ENCODE measurements at places on chromosomes 6 and 20. TPM values are rescaled to one million over a fixed set of nuclear protein-coding genes. Genes with fewer than 3 reads are reported as not detected.

Gene HLA-DQA2
- total RNA-seq = 4.9 TPM

Gene SEMG1
- total RNA-seq = not detected

Gene TFAP2C
- not detected for total RNA-seq

Gene DNAJC5
- total RNA-seq = 51.9 TPM

DNA sequence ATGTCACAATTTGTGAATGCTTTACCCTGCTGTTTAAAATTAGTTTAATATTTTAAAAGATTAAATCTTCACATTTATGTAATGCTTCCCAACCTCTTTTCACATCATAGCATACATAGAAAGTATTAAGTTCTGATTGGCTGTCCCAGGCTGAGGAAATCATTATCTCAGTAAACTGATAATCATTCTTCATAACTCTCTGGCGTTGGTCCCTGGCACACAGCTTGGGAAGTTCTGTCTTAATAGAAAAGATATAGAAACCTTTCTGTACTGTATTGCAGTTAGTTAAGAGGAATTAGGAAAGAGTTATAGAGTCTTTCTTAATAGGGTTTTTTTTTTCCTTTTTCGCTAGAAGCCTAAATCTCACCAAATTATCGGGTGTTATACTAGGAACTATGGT is 85.4 kb downstream of the CBFA2T2 start:
- H3K4me1 ChIP-seq = peaks cover 9% of the 10 kb centered on the region
- H3K36me3 ChIP-seq = peaks cover 1% of the 10 kb centered on the region
- H3K27ac ChIP-seq = no peak overlapping the region
- no peak overlapping the region for H3K4me3 ChIP-seq
- no peaks in the 10 kb centered on the region for H3K27me3 ChIP-seq

DNA sequence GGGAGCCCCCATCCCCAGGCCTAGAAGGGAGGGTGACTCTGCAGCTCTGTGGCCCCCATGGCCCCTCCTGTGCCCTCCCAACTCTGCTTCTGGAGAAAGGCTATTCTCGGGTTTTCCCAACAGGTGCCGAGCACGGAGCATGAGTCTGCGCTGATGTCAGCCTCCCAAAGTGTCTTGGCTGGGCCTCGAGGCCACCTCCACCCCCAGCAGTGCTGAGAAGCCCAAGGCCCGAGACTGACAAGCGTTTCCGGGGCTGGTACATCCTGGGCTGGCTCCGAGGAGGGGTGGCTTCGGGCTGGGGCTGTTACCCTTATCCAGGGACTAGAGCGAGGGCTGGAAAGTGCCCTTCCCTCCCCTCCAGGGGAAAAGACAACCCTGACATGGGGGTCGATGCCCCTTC is 60.2 kb upstream of the GATA5 start:
- no peaks in the 10 kb centered on the region for H3K27me3 ChIP-seq
- DNase-seq = no peak
- no peaks in the 10 kb centered on the region for H3K4me1 ChIP-seq
- no peak overlapping the region for H3K27ac ChIP-seq
- H3K36me3 ChIP-seq = no peaks in the 10 kb centered on the region

DNA sequence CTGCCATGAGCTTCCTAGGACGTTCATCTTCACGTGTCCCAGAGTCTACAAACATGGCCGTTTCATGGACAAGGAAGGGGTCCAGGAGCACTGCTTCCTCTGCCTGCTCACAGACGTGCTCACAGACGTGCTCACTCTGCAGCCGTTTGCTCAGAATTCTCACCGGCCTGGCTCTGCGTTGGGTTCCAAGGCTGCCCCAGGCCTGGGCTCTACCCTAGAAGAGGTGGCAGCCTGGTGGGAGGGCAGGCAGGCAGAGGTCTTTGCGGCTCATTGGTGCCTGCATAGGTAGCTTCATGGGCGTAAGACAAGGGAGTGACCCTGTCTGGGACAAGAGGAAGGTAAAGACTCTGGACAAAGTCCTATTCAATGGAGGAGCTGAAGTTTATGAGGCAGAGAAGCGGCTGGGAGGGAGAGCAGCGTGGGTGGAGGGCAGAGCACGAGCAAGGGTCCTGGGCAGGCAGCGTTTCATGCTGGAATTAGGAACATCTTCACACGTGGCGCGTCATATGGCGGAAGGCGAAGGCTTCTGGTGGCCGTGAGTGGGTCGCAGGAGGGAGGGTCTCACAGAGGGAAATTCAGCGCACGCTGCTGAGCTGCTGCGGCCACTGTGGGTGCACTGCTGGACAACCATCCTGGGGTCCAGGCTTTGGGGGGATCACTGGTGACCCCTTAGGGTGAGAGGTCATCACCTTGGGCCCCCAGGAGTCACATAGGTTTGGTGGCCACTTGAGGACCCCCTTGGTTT is 138.2 kb downstream of the PHACTR3 start:
- no peaks in the 10 kb centered on the region for H3K36me3 ChIP-seq
- no peak overlapping the region for H3K4me3 ChIP-seq
- no peaks in the 10 kb centered on the region for H3K27me3 ChIP-seq
- H3K4me1 ChIP-seq = no peaks in the 10 kb centered on the region
- no peak overlapping the region for H3K27ac ChIP-seq

DNA sequence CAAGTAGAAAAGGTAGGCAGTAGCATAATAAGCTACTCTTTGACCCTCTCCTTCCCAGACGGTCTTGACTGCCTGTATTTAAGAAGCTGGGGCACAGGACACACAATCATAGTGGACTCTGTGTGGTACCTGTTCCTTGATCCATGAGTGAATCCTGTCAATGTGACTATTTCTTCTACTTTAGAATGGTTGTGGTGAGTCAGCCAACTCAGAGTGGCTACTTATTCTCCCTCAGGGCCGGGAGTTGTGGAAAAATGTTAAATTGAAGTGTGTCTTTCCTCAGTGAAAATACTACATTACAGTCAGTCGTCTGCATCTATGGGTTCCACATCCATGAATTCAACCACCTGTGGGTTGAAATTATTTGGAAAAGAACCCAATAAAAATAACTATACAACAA is 30.8 kb upstream of the PREP start:
- no peaks in the 10 kb centered on the region for H3K27me3 ChIP-seq
- H3K4me1 ChIP-seq = peaks cover 13% of the 10 kb centered on the region
- peaks cover 11% of the 10 kb centered on the region for H3K36me3 ChIP-seq
- H3K4me3 ChIP-seq = no peak overlapping the region
- no peak overlapping the region for H3K27ac ChIP-seq
- no peak for DNase-seq

GRCh38 chr6:112231164-112231563 is 23.2 kb downstream of the LAMA4 start:
- no peak for DNase-seq
- H3K36me3 ChIP-seq = no peaks in the 10 kb centered on the region
- peaks cover 13% of the 10 kb centered on the region for H3K4me1 ChIP-seq
- no peak overlapping the region for H3K27ac ChIP-seq

GRCh38 chr20:50120935-50121693 is 8.2 kb upstream of the UBE2V1 start:
- no peaks in the 10 kb centered on the region for H3K27me3 ChIP-seq
- peak; percentile 71 for DNase-seq
- peaks cover 17% of the 10 kb centered on the region for H3K36me3 ChIP-seq

DNA sequence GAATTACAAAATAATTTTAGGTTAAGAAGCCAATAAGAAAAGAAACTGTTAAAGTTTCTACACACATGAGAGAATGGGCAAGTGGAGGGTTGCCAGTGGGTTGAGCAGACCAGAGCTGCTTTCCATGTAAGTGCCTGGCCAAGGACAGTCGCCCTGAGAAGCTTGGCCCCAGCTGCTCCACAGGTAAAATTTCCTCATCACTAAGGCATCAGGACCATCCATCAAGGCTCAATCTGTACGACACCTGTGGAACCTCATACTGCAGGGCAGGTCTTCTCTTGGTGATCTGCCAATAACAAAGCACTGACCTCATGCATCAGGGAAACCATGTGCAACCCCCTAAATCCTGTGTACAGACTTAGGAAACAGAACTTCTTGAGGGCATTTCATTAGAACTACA is 115.4 kb downstream of the INSM1 start:
- H3K4me1 ChIP-seq = peaks cover 2% of the 10 kb centered on the region
- H3K27me3 ChIP-seq = no peaks in the 10 kb centered on the region
- no peak for DNase-seq
- H3K36me3 ChIP-seq = peaks cover 3% of the 10 kb centered on the region

- peaks cover 4% of the 10 kb centered on the region for H3K27me3 ChIP-seq
- H3K4me3 ChIP-seq = no peak overlapping the region
- peak; percentile 77 for DNase-seq
- peaks cover 22% of the 10 kb centered on the region for H3K4me1 ChIP-seq
- no peak overlapping the region for H3K27ac ChIP-seq
Observed at GRCh38 chr20:51624157-51624731, 81.7 kb upstream of the NFATC2 start.

GRCh38 chr20:910132-910869 is 5.8 kb downstream of the ANGPT4 start:
- H3K36me3 ChIP-seq = no peaks in the 10 kb centered on the region
- peaks cover 9% of the 10 kb centered on the region for H3K27me3 ChIP-seq
- no peak for DNase-seq
- peaks cover under 1% of the 10 kb centered on the region for H3K4me1 ChIP-seq

GRCh38 chr6:79246891-79247290 is 12.4 kb upstream of the HMGN3 start:
- H3K27ac ChIP-seq = no peak overlapping the region
- H3K4me3 ChIP-seq = no peak overlapping the region
- no peaks in the 10 kb centered on the region for H3K36me3 ChIP-seq

- H3K27me3 ChIP-seq = peaks cover 59% of the 10 kb centered on the region
- no peaks in the 10 kb centered on the region for H3K36me3 ChIP-seq
- no peak overlapping the region for H3K27ac ChIP-seq
- H3K4me3 ChIP-seq = no peak overlapping the region
- H3K4me1 ChIP-seq = no peaks in the 10 kb centered on the region
Observed at GRCh38 chr6:41523915-41524633, 22.1 kb upstream of the FOXP4 start.

DNA sequence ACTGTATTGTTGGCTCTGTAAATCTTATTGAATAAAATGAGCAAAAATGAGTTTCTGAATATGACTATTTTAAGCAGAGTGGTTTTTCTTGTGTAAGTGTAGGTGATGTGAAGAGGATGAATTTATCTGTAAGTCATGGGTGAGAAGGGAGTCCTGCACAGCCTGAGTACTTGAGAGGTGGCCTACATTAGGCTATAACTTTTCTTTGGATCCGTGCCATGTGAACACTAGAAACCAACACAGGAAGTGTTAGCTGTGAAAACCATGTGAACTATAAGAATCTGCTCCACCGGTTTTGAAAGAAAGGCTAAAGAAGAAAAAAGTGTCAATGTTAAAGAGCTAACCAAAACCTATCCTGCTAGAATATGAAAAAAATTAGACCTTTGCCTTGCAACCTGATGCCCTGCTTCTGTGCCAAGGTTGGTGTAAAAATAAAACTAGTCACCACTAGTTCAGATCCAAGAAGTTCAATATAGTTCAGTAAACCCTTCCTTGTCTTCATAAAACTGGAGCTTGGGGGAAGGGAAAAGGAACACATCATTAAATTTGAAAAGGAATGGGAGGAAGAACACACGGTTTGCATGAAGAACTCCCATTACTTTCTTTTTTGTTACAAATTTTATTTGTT is 21.3 kb downstream of the PLCB1 start:
- no peak for DNase-seq
- peaks cover 56% of the 10 kb centered on the region for H3K4me1 ChIP-seq
- H3K4me3 ChIP-seq = no peak overlapping the region
- peak overlapping the region; percentile 35 for H3K27ac ChIP-seq
